ENCODE measurements at places on chromosomes 16 and 17.

DNA sequence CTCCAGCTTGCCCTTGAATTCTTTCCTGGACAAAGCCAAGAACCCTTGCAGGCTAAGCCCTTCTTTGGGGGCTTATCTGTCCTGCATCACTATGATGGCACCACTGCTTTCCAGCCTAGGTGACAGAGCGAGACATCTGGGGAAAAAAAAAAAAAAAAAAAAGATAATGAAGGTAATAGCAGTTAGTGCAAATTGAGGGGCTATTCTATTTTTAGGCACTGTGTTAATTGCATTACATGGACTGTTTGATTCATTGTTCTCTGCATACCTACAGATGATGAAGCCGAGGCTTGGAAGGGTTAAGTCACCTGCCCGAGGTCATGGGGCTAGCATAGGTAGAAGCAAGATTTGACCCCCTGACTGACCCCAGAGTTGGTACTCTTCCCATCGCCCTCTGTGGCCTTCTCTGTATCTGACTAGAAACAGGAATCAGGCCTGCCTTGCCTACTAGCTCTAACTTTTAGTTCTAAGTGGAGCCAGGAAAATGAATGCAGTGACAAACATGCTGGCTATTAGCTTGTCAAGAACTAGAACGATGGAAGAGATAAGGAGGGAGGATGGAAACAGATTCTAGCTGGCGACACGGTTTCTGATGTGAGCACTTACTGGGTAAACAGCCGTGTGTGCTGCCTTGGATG lies 312.1 kb downstream of the SNX29 start:
- no peak for ATAC-seq

DNA sequence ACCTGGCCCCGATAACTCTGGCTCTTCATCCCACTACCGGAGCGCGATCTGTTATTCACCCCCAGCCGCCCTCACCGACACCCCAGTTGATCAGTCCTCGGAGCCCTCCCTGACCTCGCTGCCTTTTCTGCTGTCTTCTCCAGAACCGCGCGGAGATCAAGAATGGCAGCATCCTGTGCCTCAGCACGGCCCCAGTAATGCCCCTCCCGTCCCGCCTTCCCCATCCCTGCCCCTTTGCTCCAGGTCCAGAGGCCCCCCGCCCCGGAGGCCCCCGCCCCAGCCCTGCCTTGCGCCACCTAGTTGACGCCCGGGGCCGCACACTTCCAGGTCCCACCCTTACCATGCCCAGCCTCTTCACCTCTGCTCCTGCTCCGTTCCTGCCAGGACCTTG lies 872 bp downstream of the ELMO3 start:
- peak; percentile 8 for ATAC-seq

DNA sequence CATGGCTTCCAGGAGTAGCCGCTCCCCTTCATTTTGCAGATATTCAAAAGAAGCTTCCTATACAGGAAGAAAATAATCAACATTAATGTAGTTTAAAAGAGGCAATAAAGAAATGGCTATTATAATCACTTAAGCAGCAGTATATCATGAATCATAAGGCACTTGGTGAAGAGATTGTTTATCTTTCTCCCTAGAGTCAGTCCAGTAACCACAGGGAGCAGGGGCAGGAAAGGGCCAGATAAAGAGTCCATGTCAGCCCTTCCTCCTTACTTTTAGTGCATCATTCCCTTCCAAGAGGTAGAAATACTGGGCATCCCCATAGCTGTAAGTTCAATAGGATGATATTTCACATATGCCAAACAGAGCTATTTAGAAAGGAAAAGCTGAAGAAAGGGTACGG lies 184.6 kb upstream of the C17orf78 start:
- ATAC-seq, result no peak

DNA sequence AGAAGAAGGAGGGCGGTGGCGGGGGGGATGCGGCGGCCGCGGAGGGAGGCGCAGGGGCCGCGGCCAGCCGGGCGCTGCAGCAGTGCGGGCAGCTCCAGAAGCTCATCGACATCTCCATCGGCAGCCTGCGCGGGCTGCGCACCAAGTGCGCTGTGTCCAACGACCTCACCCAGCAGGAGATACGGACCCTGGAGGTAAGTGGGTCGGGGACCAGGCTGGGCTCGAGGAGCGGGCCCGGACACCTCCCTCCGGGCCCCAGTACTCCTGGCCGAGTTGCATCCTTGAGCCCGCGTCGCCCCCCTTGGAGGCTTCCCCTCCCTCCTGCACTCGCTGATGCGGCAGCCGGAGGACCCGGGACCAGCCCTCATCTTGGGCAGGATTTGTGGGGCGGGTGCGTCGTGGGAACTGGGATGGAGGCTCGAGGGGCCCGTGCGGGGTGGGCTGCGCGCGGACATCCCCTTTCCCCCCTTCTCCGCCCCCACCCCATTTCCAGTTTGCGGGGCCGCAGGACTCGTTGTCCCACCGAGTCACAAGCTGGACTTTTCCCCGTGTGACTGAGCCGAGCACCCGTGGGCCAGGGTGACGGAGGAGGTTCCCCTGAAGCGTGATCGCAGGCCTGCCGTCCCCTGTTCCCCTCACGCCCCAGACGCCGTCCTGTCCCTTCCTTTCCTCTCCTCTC lies 572 bp downstream of the KSR1 start:
- no peak for ATAC-seq

DNA sequence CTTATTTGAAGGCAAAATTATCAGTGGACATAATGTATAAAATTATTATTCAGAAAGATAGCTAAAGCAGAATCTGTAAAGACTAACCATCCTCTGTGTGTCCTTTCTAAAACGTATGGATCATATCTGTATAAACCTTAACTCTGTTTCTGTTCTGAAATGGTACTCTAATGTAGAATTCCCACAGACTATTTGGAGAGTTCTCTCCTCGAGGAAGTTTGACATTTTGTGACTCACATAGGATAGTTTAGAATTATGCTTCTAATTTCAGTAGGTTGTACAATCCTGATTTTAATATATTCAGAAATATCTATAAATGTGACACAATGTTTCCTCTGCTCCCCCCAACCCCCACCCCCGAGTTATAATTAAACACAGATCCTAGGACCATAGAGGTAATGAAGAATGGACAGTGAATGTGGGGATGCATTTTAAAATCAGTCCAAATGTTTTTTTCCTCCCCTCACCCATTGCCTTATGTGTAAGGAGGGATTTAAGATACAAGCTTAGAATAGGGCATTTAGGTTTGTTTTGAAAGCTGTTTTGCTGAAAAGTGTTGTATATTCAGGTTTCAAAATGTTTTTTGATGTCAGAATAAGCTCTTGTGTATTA lies 66.8 kb downstream of the BCAS3 start:
- ATAC-seq, result no peak

DNA sequence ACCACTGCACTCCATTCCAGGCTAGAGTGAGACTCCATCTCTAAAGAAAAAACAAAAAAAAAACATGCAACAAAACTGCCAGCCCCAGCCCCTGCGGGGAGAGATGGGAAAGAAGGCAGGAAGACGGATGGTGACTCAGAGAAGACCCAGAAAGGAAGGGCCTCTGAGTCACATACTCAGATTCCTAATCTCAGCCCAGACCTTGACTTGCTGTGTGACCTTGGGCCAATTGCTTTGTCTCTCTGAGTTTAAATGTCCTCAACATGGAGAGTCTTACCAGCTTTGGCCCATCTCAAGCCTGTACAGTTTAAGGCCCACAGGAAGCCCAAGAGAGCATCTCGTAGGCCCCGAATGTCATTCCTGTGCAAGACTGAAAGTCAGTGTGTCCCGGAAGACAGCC lies 86.5 kb upstream of the LHX1 start:
- ATAC-seq, result no peak

DNA sequence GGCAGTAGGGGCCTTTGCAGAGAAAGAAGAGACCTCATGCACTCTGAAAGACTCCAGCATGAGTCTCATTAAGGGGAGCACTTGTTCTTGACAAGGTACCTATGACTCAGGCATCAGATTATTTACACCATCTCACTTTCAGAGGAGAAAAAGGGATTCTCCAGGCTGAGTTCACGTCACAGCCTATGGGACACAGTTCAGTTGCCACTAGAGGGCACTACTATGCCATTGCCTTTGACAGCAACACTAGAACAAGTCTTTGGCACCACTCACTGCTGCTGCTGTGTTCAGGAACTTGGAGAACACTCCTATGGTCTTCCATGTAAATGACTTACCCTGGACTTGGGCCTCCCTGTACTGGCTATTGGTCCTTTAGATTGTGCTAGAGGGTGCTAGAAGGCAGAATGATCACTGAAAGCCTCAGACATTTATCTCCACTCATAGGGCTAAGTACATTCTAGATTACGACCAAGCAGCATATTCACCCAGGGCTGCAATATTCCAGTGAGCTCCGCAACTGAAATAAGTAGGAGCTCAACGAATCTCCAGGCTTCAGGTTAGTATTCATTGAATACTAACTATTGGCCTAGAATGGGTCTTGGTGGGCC lies 225.1 kb upstream of the CA10 start:
- ATAC-seq, result peak; percentile 36

- no peak for ATAC-seq
Observed at GRCh38 chr16:25366078-25366477, 108.4 kb upstream of the ZKSCAN2 start.

GRCh38 chr16:88809676-88810165 lies 2.0 kb downstream of the APRT start:
- ATAC-seq, result no peak

DNA sequence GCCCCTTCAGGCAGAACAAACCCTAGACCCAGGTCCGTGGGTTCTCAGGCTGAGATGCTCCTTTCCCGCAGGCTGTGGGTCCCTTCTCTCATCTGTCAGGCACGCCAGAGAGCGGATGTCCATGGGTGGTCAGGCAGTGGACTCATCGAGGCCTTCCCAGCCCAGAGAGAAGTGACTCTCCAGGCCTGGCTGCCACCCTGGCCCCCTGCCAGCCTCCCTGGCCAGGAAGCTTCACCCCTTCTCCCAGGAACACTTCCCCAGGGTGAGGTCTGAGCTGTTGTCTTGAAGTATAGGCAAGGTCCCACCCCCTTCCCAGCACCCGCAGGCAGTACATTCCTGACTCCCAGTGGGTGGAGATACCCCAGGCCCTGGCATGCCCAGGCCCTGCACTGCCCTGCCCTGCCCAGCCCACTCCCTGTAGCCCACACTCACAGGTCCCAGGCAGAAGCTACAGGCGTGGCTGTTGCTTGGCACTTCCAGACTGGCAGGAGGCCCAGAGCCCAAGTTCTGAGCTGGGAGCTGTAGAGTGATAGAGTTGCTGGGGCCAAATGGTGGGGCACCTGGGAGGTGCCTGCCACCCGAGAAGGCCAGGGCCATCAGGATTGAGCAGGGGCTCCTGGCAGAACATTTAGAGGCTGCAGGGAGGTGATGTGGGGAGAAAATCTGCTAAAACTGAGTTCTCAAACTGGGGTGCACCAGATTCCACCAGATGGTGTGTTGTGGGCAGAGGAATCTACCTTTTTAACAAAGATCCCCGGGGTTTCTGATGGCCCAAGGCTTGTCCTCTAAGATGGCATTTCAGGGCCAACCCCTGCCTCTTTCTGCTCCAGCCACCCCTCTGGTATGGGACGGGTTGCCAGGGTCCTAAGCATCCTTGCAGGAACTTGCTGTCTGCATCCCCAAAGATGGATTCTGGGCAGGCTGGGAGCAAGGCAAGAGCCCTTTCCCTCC lies 6.7 kb downstream of the ITGA3 start:
- ATAC-seq, result peak; percentile 79

DNA sequence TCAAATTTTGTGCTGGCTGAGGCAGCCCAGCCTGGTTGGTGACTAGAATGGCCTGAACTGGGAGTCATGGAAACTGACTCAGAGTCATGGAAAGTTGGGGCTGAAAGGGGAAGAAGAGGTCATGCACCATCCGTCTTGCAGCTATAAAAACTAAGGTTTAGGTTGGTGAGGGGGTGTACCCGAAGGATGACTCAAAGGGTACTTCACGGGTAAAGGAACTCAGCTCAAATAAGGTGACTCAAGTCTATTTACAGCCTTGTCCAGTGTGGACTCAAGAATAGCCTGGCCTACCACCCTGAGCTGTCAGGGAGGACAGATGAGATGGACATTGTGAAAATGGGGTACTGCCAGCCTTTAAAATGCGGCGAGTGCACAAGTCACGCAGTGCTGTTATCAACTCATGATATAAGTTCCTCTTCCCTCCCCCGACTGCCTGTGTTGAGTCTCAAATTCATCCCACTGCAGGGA lies 18.6 kb downstream of the CD300LB start:
- ATAC-seq, result peak; percentile 34

- ATAC-seq, result no peak
Observed at GRCh38 chr17:6712058-6712853, 913 bp downstream of the SLC13A5 start.

DNA sequence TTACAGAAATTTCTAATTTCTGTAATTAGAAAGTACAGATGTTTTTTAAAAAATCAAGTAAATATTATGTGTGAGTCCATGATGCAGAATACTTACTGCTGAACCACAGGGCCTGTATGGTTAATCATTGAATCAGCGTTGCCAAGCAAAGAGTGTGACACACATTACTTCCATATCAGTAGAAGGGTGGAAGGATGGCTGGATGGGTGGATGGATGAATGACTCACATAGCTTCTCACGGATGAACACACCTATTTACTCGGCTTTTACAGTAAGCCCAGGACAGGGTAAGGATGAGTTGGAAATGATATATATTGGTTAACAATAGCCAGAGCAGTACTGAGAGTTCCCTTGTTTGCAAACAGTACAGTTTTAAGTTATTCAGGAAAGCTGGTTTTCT lies 495.9 kb upstream of the RBFOX1 start:
- no peak for ATAC-seq

- ATAC-seq, result no peak
Observed at GRCh38 chr17:32335687-32336086, 6.3 kb downstream of the C17orf75 start.

DNA sequence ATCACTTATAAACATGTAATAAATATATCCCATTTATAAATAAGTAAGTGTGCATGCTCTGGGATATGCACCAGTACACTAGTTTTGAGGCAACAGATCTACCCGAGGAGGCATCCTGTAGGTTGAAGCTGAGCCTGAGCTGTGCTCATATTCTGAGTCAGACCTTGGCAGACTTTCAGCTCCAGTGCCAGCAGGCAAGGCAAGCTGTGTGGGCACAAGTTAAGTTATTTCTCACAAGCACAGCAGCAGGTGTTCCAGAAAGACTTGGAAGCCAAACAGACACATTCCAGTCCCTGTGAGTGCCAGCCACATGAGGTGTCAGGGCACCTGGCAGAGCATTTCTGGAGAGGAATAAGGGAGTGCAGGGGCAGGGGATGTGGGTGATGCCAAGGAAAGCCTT lies 1.3 kb upstream of the CLEC19A start:
- peak; percentile 84 for ATAC-seq

GRCh38 chr16:54015147-54015546 lies 271.4 kb downstream of the IRX3 start:
- no peak for ATAC-seq

- no peak for ATAC-seq
Observed at GRCh38 chr16:10168258-10168657, 14.0 kb downstream of the GRIN2A start.

- ATAC-seq, result no peak
Observed at GRCh38 chr17:44781551-44782325, 22.9 kb downstream of the ADAM11 start.

DNA sequence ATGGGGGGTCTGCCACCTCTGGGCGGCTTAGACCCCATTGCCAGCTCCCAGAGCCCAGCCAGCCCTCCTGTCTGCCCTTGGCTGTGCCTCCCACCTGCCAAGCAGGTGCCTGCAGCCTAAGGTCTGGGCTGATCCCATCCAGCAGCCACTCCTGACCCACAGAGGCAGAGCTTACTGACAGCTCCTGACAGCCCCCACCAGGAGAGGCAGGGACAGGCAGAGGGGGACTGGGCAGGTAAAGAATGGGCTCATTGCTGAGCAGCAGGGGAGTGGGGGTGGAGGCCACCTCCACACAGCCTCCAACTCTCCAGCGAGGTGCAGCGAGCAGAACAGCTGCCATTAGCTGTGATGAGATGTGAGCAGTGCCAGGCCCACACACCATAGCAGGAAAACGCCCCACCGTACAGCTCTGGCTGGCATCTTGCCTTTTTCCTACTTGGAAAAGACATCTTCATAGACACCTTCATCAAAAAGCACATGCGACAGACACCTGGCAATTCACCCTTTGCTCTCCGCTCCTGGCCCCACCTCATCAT lies 164.4 kb downstream of the C16orf78 start:
- ATAC-seq, result no peak
